ENCODE measurements at places on chromosomes 11 and 22.

DNA sequence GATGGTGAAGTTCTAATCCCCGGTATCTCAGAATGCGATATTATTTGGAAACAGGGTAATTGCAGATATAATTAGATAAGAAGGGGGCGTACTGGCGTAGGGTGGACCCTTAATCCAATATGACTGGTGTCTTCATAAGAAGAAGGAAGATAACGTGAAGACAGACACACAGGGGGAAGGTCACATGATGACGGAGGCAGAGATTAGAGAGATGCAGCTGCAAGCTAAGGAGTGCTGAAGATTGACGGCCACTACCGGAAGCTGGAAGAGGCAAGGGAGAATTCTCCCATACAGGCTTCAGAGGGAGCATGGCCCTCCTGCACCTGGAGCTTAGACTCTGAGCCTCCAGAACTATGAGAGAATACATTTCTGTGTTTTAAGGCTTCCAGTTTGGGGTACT lies 54.8 kb downstream of the MIAT start:
- no peak for DNase-seq

DNA sequence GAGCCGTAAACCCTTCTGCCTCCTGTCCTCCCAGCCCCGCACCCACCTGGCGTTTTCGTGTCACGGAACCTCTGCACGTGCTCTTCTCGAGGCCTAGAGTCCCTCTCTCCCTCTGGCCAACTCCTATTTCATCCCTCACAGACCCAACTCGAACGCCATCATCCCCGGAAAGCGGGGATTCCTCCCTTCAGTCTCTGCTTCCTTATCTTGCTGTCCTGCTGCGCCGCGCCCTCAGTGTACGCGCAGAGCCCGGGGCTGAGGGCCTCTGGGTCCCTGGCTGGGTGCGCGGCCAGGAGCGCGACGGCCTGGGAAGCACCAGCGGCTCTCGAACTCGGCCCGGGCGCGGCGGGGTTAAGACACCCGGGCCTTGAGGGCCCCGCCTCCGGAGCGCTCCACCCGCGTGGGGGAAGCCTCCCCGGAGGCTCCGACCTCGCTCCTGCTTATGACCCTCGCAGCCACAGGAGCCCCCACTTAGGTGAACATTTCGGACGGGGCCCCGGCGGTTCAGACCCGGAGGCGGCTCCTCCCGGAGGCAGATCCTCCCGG lies 398 bp upstream of the ATG16L2 start:
- peak; percentile 94 for DNase-seq

- no peak for DNase-seq
Measured at GRCh38 chr11:65894034-65894591, 3.6 kb downstream of the CCDC85B start.

DNA sequence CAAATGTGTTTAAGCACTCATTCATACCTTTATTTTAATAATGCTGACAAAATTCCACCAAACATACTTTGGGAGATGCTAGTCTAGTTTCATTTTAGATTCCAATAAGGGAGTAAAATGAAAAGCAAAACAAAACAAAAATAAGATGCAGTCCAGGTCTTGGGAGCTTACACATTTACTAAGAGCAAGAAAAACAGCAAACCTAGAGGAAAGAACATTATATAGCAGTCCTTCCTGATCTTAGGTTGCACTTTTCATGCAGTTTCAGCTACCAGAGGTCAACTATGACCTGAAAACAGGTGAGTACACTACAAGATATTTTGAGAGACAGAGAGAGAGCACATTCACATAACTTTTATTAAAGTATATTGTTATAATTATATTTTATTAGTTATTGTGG lies 1100.9 kb downstream of the DLG2 start:
- DNase-seq: no peak

- DNase-seq: no peak
Measured at GRCh38 chr22:36440429-36441002, 40.9 kb downstream of the TXN2 start.

GRCh38 chr22:45964372-45964771 lies 12.6 kb downstream of the WNT7B start:
- DNase-seq: no peak

- no peak for DNase-seq
Measured at GRCh38 chr22:39739338-39740027, 154.1 kb downstream of the ENTHD1 start.

DNA sequence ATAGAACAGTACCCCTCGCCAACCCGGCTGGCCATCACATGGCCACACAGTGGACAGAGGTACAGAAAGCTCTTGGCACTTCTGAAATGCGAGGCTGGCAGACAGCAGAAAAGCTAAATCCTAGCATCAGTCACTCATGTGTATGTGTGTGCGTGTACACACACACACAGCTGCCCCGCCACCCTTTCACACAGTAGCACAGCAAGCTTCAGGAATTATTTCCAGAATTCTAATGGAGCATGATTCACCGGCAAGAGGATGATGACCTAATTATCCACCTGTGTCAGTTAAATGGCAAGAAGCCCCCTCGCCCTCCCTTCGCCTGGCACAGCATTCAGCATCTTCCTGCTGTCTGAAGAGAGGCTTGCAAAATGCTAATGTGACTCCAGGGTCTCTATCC lies 336.0 kb downstream of the SHANK2 start:
- no peak for DNase-seq

DNA sequence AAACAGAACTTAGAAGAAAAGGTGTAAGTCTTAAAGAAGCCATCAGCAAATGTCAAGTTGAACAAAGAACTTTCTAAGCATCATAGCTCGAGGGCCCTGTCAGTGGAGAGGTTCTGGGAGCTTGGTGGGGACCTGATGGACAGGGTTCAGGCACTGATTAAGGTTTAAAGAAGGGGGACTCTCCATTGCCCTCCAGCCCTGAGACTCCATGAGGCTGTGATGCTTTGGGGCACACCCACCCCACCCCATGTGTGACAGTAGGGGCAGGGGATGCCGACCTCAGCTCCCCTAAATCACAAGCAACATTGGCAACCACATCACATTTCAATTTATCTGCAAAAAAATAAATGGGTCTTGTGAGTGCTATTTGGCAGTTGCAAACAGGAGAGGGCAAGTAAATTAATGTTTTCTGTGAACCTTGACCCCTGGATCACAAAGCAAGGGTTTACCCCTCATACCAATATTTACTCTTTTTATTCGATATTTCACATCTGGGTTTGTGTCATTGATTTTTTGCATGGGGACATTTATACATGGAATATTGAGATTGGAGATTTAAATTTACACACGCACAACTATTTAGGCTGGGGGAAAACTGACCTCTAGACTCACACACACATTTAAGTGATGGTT lies 37.1 kb upstream of the ANO1 start:
- DNase-seq: no peak

DNA sequence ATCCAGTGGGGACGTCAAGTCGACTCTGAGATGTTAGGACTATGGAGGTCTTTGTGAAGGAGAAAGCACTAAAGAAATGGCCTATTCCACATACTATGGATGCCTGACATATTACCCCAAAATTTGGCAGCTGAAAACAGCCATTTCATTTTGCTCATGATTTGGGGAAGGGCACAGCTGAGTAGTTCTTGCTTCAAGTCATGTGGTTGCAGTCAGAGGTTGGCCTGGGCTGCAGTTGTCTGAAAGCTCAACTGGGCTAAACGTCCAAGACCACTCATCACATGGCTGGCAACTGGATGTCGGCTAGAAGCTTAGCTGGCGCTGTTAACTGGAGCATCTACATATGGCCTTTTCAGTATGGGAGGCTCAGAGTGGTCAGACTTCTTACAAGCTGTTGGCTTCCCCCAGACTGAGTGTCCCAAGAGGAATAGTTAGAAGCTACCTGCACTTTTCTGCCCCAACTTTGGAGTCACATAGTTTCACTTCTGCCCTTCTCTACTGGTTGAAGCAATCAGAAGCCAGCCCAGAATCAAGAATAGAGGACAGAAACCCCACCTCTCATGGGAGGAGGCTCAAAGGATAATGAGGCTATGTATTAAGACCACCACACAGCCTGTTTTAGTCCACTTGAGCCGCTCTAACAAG lies 14.1 kb downstream of the SLC35C1 start:
- DNase-seq: no peak

DNA sequence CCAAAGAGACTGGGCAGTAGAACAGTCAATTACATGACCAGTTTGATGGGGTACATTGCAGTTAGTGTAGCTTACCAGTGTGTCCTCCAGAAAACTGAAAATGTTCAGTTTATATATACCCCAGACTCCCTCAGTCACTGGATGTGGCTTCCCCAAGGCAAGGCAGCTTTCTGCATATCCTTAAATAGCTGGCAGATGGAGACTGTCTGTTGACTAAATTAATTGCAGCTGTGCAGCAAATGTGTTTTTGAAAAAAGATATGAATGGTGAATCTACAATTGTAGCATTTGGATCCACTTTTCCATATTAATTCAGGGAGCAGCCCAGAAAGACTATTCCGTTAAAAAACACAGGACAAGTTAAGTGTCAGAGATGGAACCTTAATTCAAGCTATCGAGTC lies 565.1 kb upstream of the CCDC179 start:
- DNase-seq: no peak

- no peak for DNase-seq
Measured at GRCh38 chr11:96199563-96200025, 143.4 kb downstream of the MAML2 start.

DNA sequence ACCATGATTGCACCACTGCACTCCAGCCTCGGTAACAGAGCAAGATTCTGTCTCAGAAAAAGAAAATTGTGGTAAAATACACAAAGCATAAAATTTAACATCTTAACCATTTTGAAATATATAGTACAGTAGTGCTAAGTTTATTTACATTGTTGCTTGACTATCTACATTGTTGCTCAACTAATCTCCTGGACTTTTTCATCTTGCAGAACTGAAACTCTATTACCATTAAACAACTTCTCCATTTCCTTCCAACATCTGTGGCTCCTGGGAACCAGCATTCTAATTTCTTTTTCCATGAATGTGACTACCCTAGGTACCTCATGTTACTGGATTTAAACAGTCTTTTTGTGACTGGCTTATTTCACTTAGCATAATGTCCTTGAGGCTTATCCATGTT lies 13.5 kb upstream of the VWA5A start:
- DNase-seq: no peak

GRCh38 chr11:72568861-72569260 lies 105.4 kb downstream of the PDE2A start:
- DNase-seq: no peak

DNA sequence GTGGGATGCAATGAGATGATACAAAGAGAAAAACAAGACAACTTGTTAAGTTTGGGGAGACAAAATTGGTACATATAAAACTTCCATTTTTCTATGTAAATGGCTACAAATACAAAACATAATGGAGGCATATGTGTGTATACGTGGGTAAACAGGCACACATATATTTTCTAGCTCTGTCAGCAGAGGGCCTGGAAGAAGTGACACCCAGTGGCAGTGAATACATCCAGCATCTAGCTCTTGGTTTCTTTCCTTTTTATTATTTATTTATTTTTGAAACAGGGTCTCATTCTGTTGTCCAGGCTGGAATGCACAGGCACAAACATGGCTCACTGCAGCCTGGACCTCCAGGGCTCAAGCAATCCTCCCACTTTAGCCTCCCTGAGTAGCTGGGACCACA lies 5.0 kb upstream of the RASL10A start:
- DNase-seq: no peak

GRCh38 chr22:41229730-41230400 lies 10.9 kb downstream of the CHADL start:
- DNase-seq: no peak

- no peak for DNase-seq
Measured at GRCh38 chr11:75149766-75150465, 991 bp upstream of the SLCO2B1 start.

- DNase-seq: no peak
Measured at GRCh38 chr22:28741200-28741784, 328 bp downstream of the CHEK2 start.

- DNase-seq: no peak
Measured at GRCh38 chr11:94402355-94402754, 1.1 kb upstream of the GPR83 start.

- no peak for DNase-seq
Measured at GRCh38 chr11:15053191-15053685, 20.2 kb upstream of the CALCB start.

DNA sequence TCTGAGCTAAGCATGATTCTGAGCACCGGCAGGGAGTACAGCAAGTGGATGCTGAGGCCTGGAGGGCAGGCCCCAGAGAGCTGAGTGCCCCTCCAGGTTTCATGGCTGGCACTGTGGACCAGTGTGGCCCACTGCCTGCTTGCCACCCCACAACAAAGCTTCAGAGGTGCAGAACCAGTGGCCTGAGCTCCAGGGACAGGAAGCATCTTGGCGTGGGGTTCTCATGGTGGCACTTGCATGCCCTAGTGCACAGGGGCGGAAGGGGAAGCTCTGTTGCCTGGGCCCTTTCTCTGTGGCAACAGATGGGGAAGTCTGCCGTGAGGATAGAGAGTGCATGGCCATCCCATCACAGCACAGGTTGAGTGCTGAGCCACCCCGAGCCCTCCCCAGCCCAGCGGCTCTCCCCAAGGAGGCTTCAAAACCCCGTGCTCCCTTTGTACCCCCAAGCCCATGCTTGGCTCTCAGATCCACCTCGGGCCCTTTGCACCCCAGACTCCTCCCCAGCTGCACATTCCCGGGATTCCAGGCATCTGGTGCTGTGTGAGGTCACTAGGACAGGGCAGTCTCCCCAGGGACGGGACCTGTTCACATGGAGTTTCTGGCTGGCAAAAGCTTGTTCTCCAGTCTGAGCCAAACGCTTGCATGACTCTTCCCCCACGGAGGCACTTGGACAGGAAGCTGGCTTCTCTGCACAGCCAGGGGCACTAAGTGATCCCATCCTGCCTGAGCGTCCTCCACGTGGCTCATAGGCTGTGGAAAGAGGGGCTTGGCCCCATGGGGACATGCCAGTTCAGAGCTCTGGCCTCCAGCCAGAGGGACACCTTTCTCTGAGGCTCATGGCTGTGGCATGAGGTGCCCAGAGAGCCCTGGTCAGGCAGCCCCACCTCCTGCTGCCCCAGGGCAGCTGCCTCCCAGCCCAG lies 4.2 kb downstream of the SLC25A1 start:
- no peak for DNase-seq

DNA sequence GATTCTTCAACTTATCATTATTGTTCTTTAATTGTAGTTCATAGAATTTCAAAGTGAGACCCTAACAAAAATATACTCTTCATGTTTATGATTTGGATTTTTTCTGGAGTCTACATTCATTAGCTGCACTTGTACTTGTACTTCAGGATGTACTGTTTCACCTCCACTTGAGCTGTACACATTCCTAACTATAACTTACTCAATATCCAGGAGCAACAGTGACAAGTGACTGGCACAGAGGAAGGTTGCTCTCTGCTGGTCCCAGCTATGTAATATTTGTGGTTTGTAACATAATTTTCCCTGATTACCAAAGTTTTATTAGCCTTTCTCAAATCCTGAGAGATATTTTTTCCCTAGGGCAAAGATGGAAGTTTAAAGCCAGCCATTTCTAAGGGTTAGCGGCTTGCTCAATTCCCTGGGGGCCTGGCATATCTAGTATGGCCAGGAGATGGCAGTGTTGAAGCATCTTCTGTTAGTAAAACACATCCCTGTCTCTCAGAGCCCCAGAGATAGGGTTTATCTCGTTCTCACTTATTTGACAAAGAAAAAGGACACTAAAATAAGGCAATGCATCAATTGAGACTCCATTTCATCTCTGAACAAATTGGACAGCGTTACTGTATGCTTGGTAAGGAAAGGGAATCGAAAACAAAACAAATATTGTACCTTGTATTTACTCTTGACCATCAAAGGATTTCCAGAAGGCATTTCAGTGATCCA lies 14.2 kb downstream of the OR52A5 start:
- DNase-seq: peak; percentile 42

- DNase-seq: no peak
Measured at GRCh38 chr11:114273071-114273470, 23.1 kb upstream of the NNMT start.
